ENCODE measurements at places on chromosomes 16 and 17.
A peak's percentile ranks its signal among the peaks of the same experiment; 100 is the strongest.

- DNase-seq: no peak
Measured at GRCh38 chr17:71192848-71193247, 928.0 kb upstream of the SOX9 start.

DNA sequence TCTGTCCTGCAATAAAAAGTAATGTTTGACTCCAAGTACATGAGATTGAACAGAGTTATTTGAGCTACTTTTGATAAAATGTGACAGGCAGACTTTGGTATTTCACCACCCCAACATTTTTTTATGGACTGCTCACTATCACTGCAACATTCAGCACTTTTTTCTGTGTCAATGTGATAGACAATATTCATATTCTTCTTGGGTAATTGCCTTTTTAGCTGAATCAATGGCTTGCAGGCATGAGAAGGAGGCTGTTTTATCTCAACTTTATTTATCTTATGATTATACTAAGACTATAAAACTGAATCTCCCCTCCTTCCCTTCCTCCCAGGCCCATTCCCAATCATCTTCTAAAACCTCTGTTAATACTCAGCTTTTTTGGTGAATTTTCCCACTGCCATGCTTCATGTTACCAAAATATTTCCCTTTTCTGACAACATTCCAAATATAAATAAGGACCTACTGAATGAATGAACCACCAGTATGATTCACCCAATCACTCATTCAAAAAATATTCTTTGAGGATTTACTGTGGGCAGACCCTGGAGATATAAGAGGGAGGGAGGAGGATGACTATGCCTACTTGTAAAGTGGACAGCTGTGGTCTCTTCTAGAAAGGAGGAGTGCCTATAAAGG, 67.6 kb downstream of the CDH13 start:
- DNase-seq: no peak

GRCh38 chr17:45293413-45294211, 23.2 kb downstream of the MAP3K14 start:
- DNase-seq: no peak

DNA sequence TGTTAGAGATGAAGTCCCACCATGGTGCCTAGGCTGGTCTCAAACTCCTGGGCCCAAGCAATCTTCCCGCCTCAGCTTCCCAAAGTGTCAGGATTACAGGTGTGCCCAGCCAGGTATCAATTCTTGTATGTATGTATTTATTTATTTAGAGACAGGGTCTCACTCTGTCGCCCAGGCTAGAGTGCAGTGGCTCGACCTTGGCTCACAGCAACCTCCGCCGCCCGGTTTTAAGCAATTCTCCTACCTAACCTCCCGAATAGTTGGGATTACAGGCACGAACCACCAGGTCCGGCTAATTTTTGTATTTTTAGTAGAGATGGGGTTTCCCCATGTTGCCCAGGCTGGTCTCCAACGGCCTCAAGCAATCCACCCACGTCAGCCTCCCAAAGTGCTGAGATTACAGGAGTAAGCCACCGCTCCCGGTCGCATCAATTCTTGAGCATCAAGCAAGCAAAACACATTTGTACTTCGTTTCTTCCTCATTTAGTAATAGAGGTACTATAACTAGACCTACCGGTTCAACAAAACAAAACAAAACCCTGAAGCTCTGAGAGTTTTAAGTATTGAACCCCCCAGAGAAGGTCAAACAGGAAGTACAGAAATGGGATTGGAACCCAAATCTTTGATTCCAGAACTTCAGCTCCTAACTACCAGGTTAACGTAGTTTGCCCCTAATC, 1.0 kb upstream of the ZNF500 start:
- DNase-seq: no peak

- no peak for DNase-seq
Measured at GRCh38 chr17:32160526-32160925, 18.2 kb downstream of the RHOT1 start.

GRCh38 chr17:29138971-29139691, 41.1 kb downstream of the MYO18A start:
- no peak for DNase-seq

GRCh38 chr17:66192378-66192687, 400 bp upstream of the CEP112 start:
- no peak for DNase-seq

GRCh38 chr17:1398931-1399678, 917 bp downstream of the YWHAE start:
- DNase-seq: peak; percentile 33

- DNase-seq: no peak
Measured at GRCh38 chr16:21218153-21218552, 6.8 kb upstream of the ZP2 start.

GRCh38 chr17:75348386-75349012, 57.0 kb downstream of the GRB2 start:
- DNase-seq: no peak

GRCh38 chr16:15521758-15522509, 87.5 kb downstream of the BMERB1 start:
- no peak for DNase-seq

Data from stimulated activated CD4-positive, alpha-beta T cell treated with anti-CD3 and anti-CD28 coated beads, Interleukin-1b, Interleukin-23, amount 100 ng/mL, for 24 hours (primary cell).